ENCODE measurements at places on chromosomes 3 and 15.

DNA sequence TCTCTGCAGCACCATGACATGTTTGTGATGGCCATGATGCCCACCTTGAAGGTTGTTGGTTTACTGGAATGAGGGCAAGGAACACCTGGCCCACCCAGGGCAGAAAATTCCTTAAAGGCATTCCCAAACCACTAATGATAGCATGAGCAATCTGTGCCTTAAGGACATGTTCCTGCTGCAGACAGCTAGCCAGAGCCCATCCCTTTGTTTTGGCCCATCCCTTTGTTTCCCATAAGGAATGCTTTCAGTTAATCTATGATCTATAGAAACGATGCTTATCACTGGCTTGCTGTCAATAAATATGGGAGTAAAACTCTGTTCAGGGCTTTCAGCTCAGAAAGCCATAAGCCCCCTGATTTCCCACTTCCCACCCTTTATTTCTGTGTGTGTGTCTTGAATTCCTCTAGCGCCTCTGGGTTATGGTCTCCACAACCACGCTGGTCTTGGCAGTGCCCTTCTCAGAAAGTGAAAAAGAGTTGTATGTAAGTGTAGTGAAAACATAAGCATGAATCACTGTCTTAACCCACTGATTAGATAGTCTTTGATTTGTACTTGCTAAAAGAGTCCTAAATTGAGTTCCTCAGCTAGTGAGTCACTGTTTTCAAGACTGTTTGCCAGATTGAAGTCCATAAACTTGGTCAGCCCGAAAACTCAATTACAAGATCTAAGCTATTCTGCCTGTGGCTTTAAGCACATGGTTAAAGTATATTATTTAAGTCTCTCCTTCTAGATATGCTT, 19.0 kb upstream of the CCR2 start:
- DNase-seq: peak; percentile 21

- DNase-seq: no peak
Measured at GRCh38 chr15:90422043-90422442, 34.0 kb downstream of the IQGAP1 start.

- peak; percentile 44 for DNase-seq
Measured at GRCh38 chr15:32802286-32802936, 84.6 kb downstream of the GREM1 start.

DNA sequence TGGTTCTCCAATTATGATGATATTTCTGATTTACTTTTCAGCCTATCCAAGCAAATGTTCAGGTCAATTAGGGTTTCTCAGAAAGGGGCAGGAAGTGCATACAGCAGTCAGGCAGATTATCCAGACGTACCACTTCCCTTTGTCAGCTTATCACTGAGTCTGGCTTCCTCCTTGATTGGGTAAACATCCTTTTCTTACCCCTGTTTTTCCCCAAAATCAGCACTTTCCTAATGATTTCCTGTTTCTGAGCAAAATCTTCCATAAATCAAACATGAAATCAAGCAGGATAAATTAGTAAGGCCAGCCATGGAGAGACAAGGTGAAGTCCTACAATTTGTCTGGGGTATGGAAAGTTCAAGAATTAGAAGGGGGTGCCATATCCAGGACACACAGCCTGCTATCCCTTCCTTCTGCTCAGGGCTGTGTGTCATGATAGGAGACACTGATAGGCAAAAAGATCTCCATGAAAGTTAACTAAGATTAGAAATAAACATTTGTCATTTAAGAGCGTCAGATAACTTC, 29.0 kb downstream of the ADIPOQ start:
- no peak for DNase-seq

GRCh38 chr15:34721802-34722438, 32.9 kb downstream of the GJD2 start:
- no peak for DNase-seq

DNA sequence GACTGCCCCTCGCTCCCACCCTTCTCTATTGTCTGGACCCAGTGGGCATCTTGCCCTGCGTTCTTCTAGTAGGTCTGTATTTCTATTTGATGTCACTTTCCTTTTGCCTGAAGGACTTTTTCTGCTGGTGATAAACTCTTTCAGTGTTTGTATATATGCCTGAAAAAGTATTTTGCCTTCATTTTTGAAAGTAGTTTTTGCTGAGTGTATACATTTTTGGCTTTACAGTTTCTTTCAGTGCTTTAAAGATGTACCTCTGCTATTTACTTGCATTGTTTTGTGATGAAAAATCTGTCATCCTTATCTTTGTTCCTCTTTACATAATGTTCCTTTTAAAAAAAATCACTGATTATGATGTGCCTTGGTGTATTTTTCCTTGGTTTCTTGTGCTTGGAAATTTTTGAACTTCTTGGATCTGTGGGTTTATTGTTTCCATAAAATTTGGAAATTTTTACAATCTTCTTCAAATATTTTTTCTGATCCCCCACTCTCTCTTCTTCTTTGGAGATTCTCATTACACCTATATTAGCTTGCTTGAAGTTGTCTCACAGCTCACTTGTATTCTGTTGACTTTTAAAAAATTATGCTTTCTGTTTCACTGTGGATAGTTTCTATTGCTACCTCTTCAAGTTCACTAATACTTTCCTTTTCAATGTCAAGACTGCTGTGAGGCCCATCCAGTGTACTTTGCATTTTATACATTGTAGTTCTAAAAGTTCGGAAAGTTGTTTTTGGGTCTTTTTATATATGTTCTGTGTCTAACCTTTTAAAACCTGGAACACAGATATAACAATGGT, 67.8 kb downstream of the RGMA start:
- no peak for DNase-seq

DNA sequence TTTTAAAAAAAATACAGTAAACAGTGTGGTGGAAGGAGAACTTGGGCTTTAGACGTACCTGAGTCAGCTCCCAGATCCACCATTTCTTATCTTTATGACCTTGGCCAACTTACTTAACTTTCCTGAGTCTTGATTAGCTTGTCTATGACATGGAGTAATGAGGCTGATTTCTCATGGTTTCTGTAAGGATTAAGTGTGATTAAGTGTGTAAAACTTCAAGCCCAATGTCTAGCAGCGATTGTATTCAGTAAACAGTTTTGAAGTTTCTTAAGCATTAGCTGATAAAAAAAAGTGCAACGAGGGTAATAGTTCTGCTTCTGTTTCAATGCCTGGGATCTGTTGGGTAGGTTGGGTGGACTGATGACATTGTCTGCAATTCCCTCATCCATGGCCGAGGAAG, 10.8 kb downstream of the TRPM1 start:
- no peak for DNase-seq

DNA sequence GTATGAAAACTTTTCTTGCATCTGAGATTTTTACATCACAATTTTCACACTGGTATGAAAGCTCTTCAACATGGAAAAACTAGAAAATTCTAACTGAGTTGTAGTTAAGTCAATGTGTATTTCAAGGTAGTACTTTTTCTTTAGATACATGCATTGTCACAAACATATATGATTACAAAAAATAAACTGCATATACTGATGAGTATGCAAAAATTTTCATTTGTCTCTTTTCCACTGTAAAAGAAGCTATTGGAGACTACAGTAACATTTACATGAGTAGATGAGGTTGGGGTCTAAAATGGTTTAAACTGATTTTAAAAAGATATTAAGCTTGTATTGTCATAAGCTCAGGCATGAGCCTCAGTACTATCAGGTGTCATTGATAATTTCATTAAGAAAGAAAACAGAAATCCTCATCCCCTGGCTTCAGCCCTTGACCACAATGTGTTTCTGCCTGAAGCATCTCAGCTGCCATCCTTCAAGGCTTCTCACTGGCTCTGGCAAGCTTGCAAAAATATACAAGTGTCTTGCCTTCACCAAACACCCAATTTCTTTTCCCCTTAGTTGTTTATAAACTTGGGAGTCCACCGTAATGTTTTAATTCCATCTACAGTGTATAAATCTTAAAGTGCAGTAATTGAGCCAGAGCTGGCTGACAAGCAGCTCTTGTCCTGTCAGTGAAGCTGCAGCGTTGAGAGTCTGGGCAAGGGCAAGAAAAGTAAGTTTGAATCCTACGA, 71.9 kb downstream of the ALDH1A2 start:
- no peak for DNase-seq

DNA sequence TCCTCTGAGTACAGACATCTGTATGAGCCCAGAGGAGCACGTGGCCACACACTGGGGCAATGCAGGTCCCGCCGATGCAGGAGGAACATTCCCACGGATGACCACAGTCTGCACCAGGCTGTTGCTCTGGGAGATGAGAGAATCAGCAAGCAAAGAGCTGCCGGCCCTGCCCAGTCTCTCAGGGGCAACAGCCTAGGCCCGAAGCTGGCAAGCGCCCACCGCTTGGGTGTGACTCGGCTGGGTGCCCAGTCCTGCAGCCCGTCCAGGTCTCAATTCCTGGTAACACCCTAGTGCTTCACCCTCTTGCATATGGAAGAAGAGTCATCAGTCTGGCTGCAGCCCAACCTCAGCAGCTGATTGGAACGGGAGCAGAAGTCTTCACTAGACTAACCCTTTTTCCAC, 153.7 kb upstream of the HES1 start:
- DNase-seq: no peak

GRCh38 chr15:51917493-51917892, 54.1 kb downstream of the LEO1 start:
- no peak for DNase-seq

GRCh38 chr15:85899927-85900326, 105.2 kb upstream of the KLHL25 start:
- DNase-seq: no peak

GRCh38 chr15:67786646-67787045, 38.7 kb upstream of the SKOR1 start:
- no peak for DNase-seq

- DNase-seq: no peak
Measured at GRCh38 chr15:57551715-57552677, 39.7 kb upstream of the MYZAP start.

DNA sequence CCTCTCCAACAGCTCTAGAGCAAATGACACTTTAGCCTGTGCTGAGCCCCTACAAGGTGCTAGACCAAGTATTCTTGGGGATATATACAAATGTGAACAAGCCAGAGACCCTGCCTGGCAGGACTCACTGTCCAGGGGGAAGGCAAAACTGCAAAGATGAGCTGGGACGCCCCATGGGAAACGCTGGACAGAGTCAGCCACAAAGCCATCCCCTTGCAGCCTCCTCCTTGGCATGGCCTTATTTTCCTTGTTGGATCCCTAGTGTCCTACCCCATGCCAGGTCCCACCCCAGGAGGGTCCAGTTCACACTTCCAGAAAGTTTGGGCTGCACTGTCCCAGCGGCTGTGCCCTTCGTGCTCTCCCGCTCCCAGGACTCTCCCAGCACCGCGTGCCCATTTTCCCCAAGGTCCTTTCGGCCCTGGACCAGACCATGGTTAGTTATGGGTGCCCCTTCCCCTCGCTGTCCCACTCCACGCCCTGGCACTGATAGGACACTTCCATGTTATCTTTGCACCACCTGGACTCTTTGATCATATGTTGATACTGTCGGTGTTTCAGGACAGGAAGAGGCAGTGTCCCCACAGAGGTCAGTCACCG, 5.8 kb upstream of the NRROS start:
- DNase-seq: no peak

- DNase-seq: no peak
Measured at GRCh38 chr3:127566833-127567232, 23.7 kb downstream of the TPRA1 start.

DNA sequence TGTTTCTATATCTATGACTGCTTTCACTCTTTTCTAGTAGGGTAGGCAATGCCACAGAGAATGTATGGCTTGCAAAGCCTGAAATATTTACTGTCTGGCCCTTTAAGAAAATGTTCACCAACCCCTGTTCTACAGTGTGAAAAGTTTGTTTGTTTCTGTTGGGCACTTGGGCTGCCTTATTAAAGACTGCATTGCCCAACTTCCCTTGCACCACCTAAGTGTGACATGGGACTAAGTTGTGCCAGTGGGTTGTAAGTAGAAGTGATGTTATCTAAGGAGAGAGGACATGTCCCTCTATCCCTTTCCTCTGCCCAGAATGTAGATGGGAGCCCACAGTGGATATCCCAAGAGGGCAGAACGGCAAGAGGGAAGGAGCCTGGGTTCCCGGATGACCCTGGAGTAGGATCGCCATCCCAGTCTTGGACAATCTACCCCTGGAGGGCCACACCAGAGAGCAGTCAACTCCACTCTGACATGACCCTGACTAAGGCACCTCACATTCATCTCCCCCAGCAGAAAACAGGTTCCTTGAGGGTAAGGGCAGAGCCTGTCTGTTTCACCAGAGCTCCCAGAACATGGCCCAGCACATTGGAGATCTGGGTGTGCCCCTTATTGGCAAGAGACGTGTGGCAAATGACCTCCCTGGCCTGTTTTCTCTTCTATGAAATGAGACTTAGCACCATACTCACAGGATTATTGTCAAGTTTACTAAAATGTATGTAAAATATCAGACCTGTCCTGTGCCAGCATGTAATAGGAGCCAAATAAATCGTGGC, 138.8 kb downstream of the SMAD6 start:
- DNase-seq: no peak

DNA sequence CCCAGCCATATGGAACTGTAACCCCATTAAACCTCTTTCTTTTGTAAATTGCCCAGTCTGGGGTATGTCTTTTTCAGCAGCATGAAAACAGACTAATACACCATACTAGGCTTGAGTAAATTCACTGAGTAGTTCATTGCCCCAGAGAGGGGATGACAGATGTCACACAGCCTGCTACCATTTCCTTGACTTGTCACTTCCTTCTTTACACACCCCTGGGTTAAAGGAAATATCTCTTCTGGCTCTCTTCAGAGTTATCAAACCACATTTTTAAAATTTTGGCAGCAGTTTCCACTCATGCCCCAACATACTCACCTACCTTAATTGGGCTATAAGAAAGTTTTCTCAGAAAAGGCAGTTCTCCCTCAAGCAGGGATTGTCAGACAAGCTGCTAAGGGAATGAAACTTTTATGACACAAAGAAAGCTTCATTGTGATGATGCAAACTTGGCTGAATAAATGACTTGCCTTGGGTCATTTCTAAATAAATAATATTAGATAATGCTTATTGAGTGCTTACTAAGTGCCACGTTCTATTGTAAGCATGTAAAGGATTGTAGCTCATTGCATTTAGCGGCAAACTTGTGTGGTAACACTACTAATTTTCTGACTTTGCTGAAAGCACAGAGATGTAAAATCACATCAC, 68.0 kb upstream of the RBMS3 start:
- DNase-seq: no peak

DNA sequence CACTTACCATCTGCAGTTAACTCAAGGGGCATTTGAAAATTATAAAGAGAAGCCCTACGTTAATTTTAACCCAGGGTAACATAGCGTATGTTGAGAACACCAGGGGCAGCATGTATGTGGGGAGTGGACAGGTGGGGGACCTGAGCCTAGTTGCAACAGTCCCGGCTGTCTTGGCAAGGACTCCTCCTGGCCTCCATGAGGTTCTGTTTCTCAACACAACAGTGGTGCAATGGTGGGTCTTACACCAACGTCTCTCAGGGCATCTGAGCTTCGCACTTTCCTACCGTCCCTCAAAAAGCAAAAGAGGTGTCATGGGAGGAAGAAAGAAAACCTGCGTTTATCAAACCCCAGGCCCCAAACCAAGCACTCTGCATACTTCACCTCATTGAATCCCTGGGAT, 50.6 kb downstream of the MGLL start:
- DNase-seq: no peak

DNA sequence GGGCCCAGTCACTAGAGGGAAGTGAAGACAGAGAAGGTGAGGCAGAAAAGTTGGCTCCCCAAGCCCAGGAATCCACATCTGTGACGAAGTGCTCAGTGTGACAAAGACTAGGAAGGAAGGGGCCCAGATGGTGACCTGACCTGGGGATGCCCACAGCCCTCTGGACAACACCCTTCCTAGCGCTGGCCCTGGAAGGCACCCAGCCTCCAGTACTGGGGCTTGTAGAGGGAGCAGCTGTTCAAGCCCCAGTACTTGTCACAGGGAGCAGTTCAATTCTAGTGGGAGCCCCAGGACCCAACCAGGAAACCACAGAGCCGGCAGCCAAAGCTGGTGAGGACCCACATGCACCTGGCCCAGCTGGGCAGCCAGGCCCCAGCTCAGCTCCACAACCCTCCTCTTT, 190.8 kb downstream of the XXYLT1 start:
- no peak for DNase-seq

Measured in stimulated activated naive CD8-positive, alpha-beta T cell treated with anti-CD3 and anti-CD28 coated beads, Interleukin-15, amount 100 ng/mL, for 72 hours (primary cell).